Umbilical cord (tissue), 2 donors: ENCODE measurements at places on chromosomes 7 and 10. TPM values are rescaled to one million over a fixed set of nuclear protein-coding genes. Genes with fewer than 3 reads are reported as not detected.

YKT6 gene
- 21.2 TPM for total RNA-seq

AKR1D1 gene
- total RNA-seq = 65.2 TPM

TRRAP gene
- total RNA-seq = 14.2 TPM

ANKRD61 gene
- total RNA-seq = not detected
